ENCODE measurements at places on chromosomes 2 and 18. TPM values are rescaled to one million over a fixed set of nuclear protein-coding genes. Genes with fewer than 3 reads are reported as not detected.

DNA sequence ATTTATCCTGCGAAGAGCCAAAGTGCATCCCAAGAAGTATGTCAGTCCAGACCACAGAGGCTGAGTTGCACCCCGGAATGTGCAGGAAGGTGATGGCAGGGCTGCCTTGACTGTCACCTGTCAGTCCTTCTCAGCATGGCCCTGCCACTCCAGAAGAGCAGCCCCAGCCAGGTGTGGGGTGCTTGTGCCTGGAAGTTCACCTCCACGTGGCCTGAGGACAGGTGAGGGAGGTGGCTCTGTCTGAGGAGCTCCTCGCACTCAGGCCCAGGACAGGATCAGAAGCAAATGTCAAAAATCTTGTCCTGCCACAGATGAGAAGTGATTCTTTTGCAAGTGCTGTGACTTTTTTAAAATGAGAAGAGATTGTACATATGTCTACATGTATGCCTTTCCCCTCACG lies 31.4 kb upstream of the B3GNT7 start:
- DNase-seq = no peak

Gene MYOM1
- total RNA-seq = 70.2 TPM

DNA sequence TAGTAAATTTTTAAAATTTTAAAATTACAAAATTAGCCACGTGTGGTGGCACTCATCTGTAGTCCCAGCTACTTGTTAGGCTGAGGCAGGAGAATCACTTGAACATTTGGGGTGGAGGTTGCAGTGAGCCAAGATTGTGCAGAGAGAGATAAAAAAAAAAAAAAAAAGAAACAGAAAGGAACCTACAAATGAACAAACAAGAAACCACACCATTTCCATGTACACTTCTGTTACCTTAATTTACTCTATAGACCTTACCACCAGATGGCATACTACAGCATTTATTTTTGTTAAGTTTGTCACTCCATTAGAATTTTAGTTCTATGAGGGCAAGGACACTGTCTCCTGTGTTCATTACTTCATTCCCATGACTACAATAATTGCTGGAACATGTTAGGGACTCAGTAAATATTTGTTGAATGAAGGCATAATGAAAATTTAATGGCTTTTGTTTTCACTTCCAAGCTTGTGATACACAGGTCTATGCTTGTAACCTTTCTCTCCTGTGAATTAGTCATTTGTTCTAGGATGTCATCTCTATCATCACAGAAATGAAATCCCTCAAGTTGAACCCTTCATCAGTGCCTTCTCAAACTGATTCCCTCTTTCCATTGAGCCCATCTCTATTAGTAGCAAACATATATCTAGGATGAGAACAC lies 76.0 kb downstream of the ARHGAP15 start:
- DNase-seq = no peak

GRCh38 chr18:10604182-10604581 lies 78.4 kb downstream of the NAPG start:
- DNase-seq = no peak

- no peak for DNase-seq
Observed at GRCh38 chr2:73830871-73831401, 2.2 kb downstream of the STAMBP start.

Gene DSG3
- 56.9 TPM for total RNA-seq

Gene MYL1
- total RNA-seq = 926 TPM

Gene BOLL
- 0.10 TPM for total RNA-seq

GRCh38 chr2:135182190-135182589 lies 130.1 kb downstream of the RAB3GAP1 start:
- no peak for DNase-seq

Gene LIPG
- total RNA-seq = 8.1 TPM

Gene RBM44
- 2.1 TPM for total RNA-seq

- DNase-seq = no peak
Observed at GRCh38 chr18:48010264-48010663, 79.8 kb upstream of the SMAD2 start.

Measured in skin of body (tissue), 3 donors.